ENCODE measurements at places on chromosomes 4 and X. TPM values are rescaled to one million over a fixed set of nuclear protein-coding genes. Genes with fewer than 3 reads are reported as not detected.

Gene FAM9C
- polyA plus RNA-seq: not detected

Gene TLR1
- polyA plus RNA-seq: 1.1 TPM

Gene TRIML1
- not detected for polyA plus RNA-seq

Gene PRDM8
- 1.0 TPM for polyA plus RNA-seq

Gene CT45A1
- polyA plus RNA-seq: not detected

Gene MYOZ2
- polyA plus RNA-seq: 46.3 TPM
